HT1080 (cell line): ENCODE measurements at places on chromosomes 16 and 17.

DNA sequence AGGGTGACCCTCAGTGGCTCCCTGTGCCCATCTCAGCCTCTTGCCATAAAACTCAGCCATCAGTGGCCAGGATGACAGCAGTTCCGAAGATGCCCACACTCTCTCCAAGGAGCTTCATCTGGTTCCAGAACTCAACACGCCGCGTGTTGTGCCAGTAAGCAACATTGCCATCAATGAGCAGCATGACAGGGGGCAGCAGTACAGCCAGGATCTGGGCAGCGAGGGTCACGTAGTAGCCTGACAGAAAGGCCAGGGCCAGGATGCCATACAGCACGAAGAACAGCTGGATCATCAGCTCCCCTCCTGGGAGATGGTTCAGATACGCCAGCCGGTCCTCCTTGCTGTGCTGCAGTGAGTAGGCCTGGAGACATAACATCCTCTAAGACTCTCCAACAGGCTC lies 2.9 kb downstream of the TMEM101 start:
- no peak for DNase-seq

DNA sequence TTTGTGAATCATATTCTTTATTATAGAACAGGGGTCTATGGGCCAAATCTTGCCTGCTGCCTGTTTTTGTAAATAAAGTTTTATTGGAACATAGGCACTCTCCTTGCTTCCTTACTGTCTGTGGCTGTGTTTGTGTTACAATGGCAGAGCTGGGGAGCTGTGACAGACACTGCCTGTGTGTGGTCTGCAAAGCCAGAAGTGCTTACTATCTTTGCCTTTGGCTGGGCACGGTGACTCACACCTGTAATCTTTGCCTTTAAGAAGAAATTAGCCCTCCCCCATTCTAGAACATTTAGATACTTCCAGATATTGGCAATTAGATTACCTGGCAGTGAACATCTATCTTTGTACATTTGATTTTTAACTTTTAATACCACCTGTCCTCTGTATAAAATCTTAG lies 308.3 kb downstream of the FOXL1 start:
- DNase-seq = peak; percentile 11

DNA sequence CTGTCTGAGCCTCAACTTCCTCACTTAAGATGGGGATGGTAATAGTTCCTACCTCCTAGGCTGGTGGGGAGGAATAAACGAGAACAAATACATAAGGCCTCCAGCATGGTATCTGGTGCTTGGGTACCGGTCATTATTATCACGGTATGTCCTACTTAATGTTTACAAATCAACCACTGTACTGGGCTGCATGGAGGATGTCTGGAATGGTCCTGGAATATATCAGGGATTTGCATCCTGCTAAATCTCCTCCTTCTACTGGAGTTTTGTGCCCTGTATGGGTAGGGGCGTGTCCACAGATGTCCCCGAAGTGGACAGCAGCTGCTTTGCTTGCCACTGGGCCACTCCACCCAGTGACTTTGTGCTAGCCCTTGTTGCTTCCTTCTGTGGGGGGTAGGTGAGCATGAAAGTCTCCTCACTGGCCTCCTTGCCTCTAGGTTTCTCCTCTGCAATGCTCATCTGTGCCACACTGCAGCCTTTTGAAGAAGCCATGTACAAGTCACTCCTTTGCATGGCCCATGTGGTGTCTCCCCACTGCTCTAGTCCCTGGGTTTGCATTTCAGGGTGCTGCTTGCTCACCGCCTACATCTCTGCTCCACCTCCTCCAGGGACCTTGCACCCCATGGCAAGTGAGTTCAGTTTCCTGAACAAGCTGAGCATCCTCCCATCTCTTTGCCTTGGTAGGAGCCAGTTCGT lies 2.2 kb upstream of the CMIP start:
- no peak for DNase-seq

- DNase-seq = peak; percentile 29
Observed at GRCh38 chr17:80790021-80790765, 201.4 kb upstream of the CHMP6 start.

GRCh38 chr17:48542114-48542656 lies 2.7 kb downstream of the HOXB2 start:
- DNase-seq = peak; percentile 60

DNA sequence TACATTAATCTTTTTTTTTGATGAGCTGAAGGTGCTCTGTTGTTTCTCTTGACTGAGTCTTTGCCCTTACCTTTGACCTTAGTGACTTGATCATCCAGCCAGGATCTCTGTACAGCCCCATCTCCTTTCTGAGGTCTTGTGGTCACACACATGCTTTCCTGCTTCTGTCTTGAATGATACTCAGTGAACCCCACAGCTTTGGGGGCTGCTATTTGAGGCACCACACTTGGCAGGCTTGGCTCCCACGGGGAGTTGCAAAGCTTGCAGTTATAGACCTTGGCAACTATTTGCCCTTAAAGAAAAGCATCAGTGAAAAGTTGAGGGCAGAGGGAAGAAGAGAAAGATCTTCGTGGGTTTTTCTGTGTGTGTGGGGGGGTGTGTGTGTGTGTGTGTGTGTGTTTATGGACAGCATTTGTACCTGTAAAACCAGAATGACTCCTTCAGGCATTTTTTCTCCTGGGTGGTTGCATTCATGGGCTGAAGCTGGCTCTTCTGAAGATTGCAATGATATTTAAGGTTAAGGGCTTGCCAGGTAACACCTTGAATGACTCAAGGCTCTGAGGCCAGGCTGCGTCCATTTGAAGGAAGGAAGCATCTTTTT lies 101.6 kb downstream of the MSI2 start:
- DNase-seq = no peak

- DNase-seq = no peak
Observed at GRCh38 chr16:86428729-86429517, 81.4 kb upstream of the FOXF1 start.

DNA sequence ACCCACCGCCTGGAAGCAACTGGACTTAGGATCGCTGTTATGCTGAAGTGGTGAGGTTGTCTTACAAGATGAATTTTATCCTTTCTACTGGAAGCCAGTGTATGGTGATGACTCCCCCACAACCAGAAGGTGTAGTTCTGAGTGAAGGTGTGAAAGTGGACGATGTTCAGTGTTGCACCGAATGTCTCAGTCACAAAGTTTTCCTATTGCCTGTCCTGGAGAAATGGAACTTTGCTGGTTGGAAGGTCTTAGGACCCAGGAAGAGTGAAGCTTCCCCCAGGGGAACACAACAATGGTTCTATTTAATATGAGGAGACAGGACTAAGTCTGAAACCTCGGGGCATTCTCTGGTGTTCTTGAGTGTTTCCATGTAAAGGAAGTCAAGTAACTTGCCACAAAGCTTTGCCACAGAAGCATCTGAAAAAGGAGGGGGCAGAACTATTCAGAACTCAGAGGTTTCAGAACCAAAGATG lies 44.2 kb downstream of the USP22 start:
- DNase-seq = no peak

DNA sequence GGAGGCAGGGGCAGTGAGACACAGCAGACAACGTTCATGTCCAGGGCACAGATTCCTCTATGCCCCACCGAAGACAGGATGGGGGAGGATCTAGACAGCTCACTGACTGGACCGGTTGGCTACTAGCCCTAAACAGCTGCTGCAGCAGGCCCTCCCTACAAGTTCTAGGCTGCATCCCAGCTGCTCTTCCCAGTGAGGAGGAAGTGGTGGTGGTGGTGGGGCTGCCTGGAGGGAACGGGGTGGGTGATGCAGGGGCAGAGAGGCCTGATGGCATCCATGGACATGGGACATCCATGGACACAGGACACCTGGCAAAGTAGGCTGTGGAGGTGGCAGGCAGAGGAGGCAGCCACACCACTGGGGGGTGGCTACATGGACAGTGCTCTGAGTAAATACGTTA lies 18.3 kb downstream of the SPHK1 start:
- no peak for DNase-seq

GRCh38 chr16:67468731-67469130 lies 12.2 kb downstream of the ATP6V0D1 start:
- no peak for DNase-seq

GRCh38 chr16:51565184-51565583 lies 414.1 kb upstream of the SALL1 start:
- no peak for DNase-seq

GRCh38 chr17:39231091-39231561 lies 5.4 kb upstream of the STAC2 start:
- no peak for DNase-seq

DNA sequence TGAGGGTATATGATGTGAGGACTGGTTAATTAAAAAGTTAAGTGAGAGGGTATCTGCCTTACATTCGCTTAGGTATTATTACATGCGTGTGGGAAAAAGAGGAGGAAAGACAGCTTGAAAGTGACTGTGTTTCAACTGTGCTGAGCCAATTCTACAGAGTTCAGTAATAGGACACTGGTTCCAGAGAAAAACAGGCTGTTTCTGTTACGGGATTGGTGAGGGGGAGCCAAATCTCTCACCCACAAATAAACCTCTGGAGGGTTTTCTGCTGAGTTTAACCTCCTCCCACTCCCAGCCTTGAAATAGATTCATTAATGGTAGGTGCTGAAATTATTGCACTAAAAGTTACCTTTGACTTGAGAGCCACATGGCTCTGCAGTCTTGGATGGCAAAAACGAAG lies 3.9 kb upstream of the KRT26 start:
- no peak for DNase-seq

DNA sequence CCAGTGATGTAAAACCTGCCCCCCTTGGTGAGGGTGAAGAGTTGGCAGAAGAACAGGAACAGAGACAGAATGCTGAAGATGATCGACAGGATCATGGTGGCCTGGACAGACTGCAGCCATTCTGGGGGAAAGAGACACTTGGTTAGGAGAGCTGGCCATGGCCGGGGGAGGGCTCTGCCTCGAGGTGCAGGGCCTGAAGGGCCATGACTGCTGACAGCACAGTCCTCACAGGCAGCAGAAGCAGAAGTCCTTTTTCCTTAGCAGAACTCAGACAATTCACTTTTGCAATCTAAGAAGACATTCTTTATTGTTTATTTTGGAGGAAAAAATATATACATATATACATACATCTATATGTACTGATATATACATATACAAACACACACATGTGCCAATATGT lies 25.6 kb downstream of the PMP22 start:
- no peak for DNase-seq

DNA sequence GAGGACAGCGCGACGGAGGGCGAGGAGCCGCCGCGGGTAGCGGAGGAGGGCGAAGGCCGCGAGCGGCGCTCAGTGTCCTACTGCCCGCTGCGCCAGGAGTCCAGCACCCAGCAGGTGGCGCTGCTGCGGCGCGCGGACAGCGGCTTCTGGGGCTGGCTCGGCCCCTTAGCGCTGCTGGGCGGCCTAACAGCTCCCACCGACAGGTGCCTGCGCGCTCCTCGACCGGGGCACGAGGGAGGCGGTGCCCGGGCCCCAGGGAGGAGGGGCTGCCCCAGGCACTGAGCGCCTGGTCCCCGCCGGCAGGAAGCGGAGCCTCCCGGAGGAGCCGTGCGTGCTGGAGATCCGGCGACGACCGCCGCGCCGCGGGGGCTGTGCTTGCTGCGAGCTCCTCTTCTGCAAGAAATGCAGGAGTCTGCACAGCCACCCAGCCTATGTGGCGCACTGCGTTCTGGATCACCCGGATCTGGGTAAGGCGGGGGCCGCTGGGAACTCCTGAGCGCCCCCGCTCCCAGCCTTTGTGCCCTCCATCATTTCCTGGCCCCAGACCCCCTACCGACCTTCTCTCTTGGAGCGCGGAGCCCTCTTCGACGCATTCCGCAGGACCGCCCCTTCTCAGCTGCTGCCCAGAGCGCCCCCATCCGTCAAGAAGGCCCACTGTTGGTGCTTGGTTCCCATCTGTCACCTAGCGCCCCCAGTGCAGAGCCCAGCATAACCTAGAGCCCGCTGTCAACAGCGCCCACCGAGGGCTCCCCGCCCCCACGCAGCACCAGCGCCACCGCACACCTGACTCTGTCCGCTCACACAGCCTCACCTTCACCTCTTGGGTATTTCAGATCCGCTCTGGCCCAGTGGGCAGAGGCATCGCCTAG lies 3.7 kb downstream of the C17orf50 start:
- DNase-seq = peak; percentile 82

DNA sequence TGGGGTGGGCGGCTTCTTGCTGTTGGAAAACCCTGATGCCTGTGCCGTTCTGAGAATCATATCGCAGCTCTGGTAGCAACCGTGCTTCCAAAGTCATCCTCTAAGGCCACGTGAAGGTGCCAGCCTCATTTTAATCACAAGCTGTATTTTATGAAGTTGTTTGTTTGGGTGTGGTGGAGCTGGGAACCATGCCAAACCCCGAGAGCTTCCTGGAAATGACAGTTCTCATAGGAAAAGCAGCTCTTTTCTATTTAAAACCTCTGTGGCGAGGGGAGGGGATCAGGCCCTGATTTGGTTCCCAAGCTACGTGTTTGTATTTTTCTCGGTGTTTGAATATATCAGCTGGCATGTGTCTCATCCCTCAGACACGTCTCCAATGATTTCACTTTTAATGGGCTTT lies 21.7 kb downstream of the KNOP1 start:
- peak; percentile 83 for DNase-seq

DNA sequence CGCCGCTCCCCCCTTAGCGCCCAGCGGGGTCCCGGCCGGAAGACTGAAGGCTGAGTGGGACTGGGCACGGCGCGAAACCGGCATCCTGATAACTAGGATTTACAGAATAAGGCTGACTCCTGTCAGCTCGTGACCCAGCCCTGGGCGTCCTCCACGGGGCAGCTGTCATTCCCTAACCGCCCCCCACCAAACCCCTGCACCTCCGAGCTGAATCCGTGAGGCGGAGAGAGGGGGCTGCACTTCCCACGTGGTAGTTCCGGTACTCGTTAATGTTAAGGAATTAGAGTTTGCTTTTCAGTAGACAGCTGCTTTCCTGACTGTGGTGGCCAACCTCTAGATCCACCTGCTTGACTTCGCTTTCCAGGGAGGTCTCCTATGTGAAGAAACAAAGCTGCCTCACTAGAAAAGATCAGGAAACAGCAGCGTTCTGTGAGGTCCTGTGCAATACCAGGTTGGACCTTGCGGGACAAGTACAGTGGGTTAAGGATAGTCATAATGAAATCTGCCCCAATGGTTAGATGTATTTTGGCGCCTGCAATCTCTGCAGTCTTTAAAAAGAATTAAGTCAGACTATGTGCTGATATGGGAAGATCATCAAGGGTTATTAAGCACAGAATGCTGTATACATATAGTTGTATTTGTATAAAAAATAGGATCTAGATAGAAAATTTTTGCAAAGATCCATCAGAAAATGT lies 1.1 kb upstream of the WBP2 start:
- peak; percentile 36 for DNase-seq

GRCh38 chr17:43212641-43213490 lies 1.2 kb downstream of the TMEM106A start:
- no peak for DNase-seq

DNA sequence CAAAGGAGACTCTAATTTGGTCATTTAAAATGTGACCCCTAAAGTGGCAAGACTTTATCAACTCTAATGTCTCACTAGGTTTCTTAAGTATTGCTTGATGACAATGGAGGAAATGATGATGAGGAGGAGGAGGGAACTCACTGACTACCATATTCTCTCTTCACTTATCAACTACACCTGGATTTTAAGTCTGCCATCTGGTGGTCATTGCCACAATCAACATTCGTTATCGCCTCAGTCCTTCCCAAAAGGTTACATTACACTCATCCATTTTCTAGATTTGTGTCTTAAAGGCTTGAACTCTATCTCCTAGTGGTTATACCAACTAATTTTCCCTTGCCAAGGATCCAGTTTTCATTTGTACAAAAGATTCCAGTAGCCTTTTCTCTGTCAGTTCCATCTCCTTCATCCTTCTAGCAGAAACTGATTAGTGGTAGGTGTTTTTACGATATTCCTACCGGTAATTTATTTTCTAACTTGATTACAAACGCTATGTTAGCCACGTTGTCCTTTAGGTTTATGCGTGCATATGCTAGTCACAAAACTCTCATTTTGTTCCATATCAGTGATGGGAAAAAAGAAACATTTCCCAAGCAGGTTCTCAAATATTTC lies 114.6 kb upstream of the NOG start:
- DNase-seq = peak; percentile 52

- no peak for DNase-seq
Observed at GRCh38 chr17:8909586-8910270, 42.3 kb upstream of the PIK3R6 start.
